Right cardiac atrium (tissue), 5 donors: ENCODE measurements at places on chromosomes 6 and 20. TPM values are rescaled to one million over a fixed set of nuclear protein-coding genes. Genes with fewer than 3 reads are reported as not detected.

- no peak for DNase-seq
Measured at GRCh38 chr6:148831064-148831463, 84.2 kb downstream of the UST start.

- DNase-seq: no peak
Measured at GRCh38 chr20:59805786-59806577, 127.5 kb downstream of the SYCP2 start.

Gene SPTLC3
- total RNA-seq: 15.4 TPM

- DNase-seq: no peak
Measured at GRCh38 chr6:6005051-6006005, 1.4 kb downstream of the NRN1 start.

- no peak for DNase-seq
Measured at GRCh38 chr6:15674690-15675386, 12.0 kb upstream of the DTNBP1 start.

DNA sequence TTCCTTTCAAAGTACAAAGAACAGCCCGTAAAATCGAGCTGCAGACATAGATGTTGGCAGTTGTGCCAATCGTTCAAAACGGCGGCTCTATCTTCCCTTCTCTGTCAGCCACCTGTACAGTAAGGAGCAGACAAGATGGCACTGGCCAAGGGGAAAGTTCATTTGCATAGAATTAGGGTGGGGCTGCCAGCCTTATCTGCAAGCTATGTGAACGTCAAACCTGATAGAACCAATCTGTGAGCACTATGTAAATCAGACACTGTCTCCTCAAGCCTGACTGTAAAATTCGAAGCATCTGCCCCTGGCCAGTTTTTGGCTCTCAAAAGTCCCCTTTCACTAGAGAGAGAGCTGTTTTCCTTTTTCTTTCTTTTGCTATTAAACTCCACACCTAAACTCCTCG, 374.5 kb downstream of the EPM2A start:
- DNase-seq: no peak

Gene THEMIS
- total RNA-seq: 0.19 TPM

Gene BTN3A1
- 10.8 TPM for total RNA-seq

Gene DNPH1
- total RNA-seq: 25.7 TPM

DNA sequence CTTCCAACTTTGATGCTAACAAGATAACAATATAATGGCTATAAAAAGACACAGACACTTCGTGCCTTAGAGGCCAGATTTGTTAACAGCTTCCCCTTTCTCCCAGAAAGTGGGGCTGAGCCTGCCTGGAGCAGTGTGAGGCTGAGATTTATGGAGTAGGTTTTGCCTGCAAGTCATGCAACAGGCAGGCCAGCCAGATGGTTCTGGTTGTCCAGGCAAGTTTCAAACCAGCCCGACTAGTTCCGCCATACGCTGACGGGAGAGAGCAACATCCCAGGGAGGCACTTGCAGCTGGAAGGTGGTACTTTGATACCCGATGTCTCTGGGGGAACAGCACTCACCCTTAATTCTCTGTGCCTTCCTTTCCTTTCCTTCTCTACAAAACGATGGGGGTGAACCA, 81.3 kb upstream of the NAA20 start:
- no peak for DNase-seq

DNA sequence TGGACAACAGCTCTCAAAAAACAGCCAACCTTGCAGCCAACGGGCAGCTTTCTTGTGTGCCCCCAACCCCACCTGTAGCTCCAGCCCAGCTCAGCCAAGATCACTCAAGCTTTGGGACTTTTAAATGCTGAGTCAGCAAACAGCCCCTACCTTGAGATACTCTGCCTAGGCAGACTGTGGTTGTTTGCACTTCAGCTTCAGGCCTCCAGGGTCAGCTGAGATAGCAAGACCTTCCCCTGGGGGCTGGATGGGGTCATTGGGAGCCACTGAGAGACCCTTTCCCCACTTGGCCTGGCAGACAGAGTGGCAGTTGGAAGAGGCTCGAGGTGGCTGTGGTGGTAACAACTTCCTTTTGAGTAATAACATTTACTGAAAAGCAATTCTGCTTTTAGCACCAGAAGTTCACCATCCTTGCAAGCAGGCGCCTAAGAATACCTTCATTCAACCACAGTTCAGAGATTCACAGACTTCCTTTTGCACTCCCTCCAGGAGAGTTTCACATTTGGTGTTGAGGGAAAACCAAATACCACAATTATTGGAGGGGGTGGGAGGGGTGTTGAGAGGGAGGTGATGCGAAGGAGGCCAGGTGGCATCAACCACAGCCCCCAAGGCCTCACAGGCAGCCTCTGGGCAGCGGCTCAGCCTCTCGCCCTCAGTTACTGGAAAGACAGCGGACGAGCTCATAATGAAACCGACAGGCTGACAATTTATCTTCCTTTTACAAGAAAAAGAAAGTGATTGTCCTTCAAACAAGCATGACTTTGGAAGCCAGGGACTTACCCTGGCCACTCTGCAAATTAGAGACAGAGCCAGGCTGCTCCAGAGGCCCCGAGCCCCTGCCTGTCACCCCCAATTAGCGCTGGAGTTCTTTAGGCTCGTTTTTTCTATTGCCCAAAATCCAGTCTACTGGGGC, 148.1 kb downstream of the CEBPB start:
- DNase-seq: no peak

GRCh38 chr6:138695193-138695592, 78.4 kb upstream of the CCDC28A start:
- DNase-seq: no peak

Gene FAM83C
- not detected for total RNA-seq

DNA sequence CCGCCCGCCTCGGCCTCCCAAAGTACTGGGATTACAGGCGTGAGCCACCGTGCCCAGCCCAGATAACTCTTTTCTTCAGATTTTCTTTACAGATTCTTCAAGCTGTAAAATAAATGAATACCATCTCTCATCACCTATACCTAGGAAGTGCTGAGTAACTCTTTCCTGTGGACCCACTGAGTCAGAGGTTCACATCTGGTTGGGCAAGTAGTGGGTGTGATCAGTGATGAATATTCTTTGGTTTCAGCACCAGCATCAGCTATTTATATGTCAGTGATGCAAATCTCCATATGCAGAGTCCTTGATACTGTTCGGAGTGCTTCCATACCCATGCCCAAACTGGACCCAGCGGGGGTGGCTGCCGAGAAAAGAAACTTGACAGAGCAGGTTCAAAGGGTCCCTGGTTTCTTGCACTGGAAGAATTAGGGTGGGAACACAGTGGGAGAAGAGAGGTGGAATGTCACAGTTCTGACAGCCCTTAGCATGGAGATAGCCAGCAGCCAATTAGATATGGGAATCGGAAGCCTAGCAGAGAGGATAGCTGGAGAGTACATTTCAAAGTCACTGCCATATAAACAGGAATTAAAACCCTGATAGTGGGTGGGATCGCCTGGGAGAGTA, 64.9 kb upstream of the DDR1 start:
- no peak for DNase-seq

DNA sequence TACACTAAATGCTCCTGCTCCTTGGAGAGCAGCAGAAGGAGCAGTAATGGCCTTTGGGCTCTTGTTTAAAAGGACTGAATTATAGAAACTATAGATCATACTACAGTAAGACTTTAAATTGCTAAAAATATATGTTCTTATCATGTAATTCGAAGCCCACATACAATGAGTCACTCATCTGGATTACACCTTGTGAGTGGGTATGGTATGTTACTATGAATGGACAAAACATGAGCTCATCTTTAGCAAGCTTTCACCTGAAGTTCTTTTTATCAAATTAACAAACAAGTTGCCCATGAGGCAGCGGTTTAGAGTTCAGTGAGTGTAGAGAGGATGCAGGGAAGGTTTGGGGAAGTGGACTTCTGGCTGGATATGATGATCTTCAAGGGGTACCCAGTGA, 114.4 kb upstream of the CCN2 start:
- DNase-seq: no peak

DNA sequence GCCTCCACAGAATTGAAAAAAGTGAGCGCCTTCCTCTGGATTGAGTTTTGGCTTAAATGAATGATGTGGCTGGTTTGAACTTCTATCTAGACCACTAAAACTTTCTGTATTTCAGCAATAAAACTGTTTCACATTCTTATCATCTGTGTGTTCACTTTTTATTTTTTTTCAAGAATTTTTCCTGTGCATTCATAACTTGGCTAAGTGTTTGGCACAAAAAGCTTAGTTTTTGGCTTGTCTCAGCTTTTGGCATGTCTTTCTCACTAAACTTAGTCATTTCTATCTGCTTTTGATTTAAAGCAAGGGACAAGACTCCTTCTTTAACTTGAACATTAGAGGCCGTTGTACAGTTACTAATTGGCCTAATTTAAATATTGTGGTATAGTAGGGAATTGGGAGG, 1015.1 kb downstream of the EPHA7 start:
- no peak for DNase-seq

DNA sequence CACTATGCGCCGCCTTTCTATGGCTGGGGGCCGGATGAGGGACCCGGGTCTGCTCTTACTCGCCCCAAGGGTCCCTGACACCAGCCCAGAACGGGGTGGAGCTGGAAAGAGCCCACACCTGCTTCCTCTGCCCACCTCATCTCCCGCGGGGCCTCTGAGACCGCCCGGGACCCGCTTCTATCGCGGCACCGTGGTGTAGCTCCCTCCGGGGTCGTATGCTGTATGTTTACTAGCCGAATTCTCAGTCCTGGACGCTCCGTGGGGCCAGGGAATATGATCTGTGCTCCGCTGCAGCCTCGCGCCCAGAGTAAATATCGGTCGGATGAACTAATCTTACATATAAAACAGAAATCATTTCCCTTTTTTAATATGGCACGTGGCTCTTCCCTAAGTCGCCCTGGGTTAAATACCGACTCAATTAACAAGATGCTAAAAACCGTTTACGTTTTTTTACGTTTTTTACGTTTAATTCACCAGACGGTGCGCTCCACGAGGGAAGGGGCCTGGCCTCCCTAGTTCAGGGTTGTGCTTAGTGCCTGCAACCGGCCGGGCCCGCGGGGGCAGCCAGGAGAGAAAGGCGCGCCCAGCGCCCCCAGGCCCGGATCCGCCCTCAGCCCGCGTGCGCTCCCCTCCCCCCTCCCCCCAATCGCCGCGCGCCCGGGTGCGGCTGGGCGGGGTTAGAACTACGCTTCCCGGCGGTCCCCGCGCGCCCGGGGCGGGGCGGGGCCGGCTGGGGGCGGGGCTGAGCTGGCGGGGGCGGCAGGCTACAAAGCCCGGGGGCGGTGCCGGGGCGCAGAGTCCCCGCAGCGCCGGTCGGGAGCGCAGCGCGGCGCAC, at the start of gene RBM38:
TSS of gene RBM38 (plus strand) at position 793 of the 835 bp plus-strand sequence. CDS start 186 bp downstream, outside the sequence.
- peak; percentile 88 for DNase-seq

Gene NKAIN2
- total RNA-seq: 2.7 TPM

Gene PPP1R14C
- total RNA-seq: 90.7 TPM

DNA sequence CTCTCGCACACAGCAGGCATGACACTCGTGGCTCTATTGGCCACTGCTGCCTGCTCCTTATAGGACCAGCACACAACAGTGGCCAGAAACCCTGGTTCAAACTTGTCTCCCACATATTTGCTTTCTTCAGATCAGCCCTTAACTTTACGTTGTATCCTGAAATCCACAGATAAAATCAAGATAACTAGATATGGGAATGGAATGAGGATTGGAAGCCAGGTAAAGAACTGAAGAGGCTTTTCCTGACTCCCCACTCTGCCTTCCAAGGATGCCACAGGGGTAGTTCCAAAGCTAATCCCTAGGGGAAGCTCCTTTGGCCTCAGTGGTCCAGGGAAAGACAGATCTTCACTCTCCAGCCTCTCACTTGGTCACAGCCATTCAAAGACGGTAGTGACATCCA, 86.5 kb downstream of the INSM1 start:
- DNase-seq: no peak

Gene NTSR1
- total RNA-seq: not detected

DNA sequence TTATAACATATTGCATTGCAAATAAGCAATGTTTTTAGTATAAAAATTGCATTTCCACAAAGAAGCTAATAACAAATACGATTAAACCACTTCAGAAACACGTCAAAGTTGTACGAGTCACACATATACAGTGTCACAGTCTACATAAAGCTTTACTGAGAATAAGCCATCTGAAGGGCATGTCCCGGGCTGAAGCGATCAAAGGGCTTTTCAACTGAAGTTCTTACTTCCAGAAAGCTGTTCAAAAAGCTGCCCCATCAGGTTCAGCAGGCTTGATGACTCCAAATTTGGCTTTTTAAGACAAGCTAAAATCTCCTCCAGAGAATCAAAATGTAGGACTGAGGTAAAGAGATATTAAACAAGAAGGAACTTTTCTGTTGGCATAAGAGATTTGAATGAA, 37.5 kb upstream of the HAO1 start:
- no peak for DNase-seq

DNA sequence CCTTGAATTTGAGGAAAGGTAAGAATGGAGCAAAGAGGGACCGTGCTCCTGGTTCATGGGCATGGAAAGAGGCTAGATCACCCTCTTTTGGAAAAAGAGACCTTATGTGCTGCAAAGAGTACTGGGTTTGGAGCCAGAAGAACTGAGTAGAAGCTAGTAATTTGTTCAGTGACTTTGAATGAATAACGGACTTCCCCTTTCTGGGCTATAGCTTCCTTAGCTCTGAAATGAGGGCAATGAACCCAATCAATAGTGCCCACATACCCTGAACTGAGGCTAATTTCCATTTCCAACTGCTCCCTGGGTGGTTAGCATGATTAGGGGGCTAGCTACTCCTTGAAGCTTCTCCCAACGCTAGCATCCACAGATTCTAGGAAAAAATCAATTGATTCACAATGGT, 121.4 kb downstream of the UNC5CL start:
- DNase-seq: no peak
